Foreskin keratinocyte (primary cell): ENCODE measurements at places on chromosomes 7 and 10. TPM values are rescaled to one million over a fixed set of nuclear protein-coding genes. Genes with fewer than 3 reads are reported as not detected.

GRCh38 chr10:43846968-43847367 lies 198.3 kb upstream of the ZNF32 start:
- DNase-seq, result no peak

- DNase-seq, result no peak
Observed at GRCh38 chr10:20890009-20890408, 7.1 kb downstream of the NEBL start.

DNA sequence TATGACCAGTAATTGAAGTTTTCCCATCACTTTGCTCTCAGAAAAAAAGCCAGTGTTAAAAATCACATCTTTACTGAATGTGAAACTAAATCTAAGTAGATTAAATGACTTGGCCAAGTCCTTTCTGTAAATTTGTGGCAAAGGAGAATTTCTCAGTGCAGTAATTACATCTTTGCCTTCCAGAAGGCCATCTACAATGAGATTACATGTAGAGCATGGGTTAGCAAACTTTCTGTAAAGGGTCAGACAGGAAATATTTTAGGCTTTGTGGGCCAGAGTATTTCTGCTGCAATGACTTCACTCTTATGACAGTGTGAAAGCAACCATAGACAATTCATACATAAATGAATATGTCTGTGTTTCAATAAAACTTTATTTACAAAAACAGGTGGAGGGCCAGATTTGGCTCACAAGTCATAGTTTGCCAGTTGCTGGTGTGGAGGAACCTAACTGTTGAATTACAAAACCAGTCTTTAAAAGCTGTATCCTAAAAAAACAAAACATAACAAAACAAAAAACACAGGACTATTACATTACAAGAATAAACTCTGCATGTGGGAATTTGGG lies 191.0 kb downstream of the TAX1BP1 start:
- no peak for DNase-seq

GRCh38 chr7:88140947-88141346 lies 78.9 kb downstream of the SRI start:
- DNase-seq, result peak; percentile 28

Gene GRIFIN
- not detected in 2 replicates for total RNA-seq

Gene EN2
- total RNA-seq, result not detected in 2 replicates

GRCh38 chr7:142711746-142712616 lies 37.3 kb upstream of the PRSS1 start:
- no peak for DNase-seq

Gene BUB3
- total RNA-seq, result 158 and 174 TPM in 2 replicates

- DNase-seq, result no peak
Observed at GRCh38 chr10:117610321-117610720, 67.8 kb downstream of the EMX2 start.

DNA sequence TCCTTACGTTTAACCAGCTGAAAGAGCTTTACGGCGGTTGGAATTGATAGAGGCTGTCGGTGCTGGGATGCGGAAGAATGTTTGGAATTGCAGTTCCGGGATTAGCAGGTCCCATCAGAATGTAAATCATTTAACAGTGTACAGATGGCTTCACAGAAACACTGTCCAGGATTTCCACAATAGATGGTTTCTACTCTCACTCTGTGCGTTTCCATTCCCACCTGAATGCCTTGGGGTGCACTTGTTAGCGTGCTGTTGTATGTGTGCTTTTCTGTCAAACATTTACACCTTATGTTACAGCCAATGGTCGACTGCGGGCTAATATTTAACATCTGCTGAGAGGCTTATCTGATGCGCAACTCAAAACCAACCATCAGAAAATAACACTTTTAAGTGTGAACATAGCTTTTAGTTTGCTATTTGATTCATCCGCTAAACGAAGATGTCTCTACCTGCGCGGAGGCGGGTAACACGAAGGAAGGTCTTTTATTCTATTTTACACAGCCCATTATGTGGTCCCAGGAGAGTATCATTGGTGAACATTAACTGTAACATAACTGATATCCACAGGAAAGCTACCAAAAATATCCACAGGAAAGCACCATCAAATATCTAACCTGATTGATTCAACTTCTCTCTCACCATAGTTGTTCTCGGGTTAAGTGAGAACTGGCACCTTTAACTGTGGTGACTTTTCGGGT lies 179.0 kb downstream of the PRPF18 start:
- no peak for DNase-seq

Gene PAPSS2
- total RNA-seq, result 2.3 and 4.1 TPM in 2 replicates

Gene DDC
- not detected in 2 replicates for total RNA-seq

Gene PROSER2
- total RNA-seq, result 17.2 and 22.2 TPM in 2 replicates

DNA sequence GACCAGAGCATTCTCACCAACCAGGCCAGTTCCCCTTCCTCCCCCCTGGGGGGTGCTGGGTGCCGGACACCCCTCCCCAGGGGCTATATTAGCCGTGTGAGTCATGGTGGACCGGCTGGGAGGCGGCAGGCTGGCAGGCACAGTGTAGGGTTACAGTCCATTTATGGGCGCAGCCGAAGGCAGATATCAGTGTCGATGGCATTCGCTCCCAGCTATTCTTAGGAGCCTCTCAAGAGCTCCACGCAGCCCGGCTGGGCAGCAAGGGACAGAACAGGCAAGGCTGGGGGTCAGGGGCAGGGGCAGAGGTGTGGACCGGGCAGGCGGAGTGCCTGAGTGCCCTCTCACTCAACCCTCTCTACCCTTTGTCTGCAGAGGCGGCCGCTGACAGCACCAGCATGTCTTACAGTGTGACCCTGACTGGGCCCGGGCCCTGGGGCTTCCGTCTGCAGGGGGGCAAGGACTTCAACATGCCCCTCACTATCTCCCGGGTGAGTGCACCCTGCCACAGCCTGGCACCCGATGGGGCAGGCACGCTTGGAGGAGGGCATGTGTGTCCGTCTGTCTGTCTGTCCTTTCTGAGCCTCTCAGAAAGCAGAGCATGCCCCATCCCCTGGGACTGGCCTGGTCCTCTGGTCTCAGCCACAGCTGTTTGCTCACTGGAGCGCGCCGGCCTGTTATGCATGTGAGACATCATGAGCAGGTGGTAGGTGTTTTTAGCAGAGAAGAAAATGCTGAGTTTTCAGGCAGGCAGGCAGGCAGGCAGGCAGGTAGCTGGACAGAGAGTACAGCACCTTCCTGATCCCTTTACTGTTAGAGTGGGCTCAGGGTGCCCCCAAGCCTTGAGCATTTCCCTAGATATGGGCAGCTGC lies at the start of gene LDB3:
Gene LDB3 (plus strand): TSS at position 215 of the 869 bp plus-strand sequence. CDS start 181 bp downstream, at position 396.
- no peak for DNase-seq

Gene FLNC
- total RNA-seq, result 0.61 and 1.2 TPM in 2 replicates

- peak; percentile 50 for DNase-seq
Observed at GRCh38 chr10:116418389-116418788, 9.3 kb upstream of the PNLIPRP3 start.

GRCh38 chr7:150382844-150383225 lies 3.7 kb downstream of the ZNF775 start:
- DNase-seq, result no peak

GRCh38 chr10:70557876-70558275 lies 44.7 kb downstream of the PRF1 start:
- no peak for DNase-seq

DNA sequence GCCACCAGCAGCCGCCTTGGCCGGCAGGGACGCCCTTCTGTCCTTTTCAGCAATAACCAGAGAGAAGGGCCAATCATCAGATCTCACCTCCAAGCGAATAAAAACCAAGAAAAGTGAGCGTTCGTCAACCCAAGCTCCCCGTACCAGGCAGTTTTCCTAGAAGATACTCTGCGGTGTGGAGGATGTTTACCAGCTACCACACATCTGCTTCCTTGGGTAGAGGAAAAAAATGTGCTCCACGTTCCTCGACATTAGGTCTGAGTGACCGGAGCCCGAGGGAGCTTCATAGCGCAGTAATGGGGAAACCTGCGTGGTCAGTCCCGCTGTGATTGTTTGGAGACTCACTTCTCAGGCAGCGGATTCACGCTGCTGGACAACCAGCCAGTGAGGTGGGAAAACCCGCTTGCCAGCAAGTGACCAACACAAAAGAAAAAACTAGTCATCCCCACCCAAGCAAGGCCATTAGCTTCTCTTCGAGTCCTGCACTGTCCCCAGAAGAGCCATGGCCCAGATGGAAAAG lies 73.0 kb downstream of the ZRANB1 start:
- DNase-seq, result no peak

Gene AKR1C8
- total RNA-seq, result not detected in 2 replicates

- no peak for DNase-seq
Observed at GRCh38 chr7:41975849-41976248, 261.2 kb downstream of the GLI3 start.

DNA sequence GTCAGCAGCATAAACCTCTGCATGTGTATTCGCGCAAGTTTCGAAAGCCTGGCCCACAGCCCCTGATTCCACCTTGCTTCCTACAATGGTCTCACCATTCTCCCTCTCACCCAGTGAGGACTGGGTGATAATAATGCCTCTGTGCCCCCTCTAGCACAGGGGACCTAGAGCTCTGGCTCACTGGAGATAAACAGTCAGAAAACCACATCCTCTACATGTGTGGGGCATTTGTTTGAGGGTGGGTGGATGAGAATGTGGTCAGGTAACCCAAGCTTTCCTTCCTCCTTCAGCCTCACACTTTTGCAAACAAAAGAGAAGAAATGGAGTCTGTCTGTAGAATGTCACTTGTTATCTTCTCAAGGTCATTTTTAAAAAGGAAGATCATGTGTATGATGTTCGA lies 373.5 kb downstream of the KCNMA1 start:
- no peak for DNase-seq

Gene KLF14
- not detected in 2 replicates for total RNA-seq

GRCh38 chr10:49653273-49653929 lies 26.1 kb upstream of the C10orf53 start:
- no peak for DNase-seq
